ENCODE measurements at places on chromosomes 7 and 10.

- no peak for DNase-seq
- H3K27me3 ChIP-seq: no peaks in the 10 kb centered on the region
- H3K4me3 ChIP-seq: no peak overlapping the region
- no peaks in the 10 kb centered on the region for H3K36me3 ChIP-seq
- no peak overlapping the region for H3K27ac ChIP-seq
- no peaks in the 10 kb centered on the region for H3K4me1 ChIP-seq
Measured at GRCh38 chr7:7146837-7147236, 35.5 kb upstream of the C1GALT1 start.

DNA sequence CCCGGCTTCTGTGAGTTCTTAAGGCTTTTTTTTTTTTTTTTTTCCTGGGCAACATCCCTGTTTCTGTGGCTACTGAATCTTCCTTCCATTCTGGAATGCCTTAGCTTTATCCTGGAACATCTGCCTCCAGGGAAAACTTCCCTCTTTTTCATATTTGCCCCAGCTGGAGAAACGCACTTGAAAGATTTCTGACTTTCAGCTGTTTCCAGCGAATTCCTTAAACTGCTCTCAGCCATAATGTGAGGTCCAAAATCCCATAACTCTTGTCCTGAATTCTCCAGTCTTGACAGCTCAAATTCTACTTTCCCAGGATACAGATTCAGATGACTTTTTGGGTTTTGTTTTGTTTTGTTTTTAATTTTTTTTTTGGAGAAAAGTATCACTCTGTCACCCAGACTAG lies 263.6 kb upstream of the AUTS2 start:
- no peaks in the 10 kb centered on the region for H3K27me3 ChIP-seq
- H3K27ac ChIP-seq: no peak overlapping the region
- H3K4me1 ChIP-seq: no peaks in the 10 kb centered on the region
- no peak for DNase-seq
- no peaks in the 10 kb centered on the region for H3K36me3 ChIP-seq
- H3K4me3 ChIP-seq: no peak overlapping the region

DNA sequence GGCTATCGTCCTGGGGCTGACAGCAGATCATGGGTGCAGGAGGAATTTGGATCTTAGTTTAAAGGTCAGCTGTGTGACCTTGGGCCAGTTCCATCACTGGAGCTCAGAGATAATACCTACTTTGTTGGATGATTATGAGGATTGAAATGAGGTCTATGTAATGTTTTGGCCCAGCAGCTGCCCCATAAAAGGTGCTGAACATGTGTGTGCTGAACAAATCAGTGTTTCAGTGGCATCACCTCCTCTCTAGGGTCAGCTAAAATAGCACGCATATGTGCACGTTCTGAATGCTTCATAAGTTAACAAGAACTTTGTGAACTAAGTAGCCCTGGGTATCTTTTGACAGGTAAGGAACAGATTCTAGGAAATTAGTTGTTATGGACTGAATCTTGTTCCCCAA lies 84.8 kb upstream of the LRRC18 start:
- H3K27me3 ChIP-seq: no peaks in the 10 kb centered on the region
- peaks cover 3% of the 10 kb centered on the region for H3K4me1 ChIP-seq
- DNase-seq: no peak
- H3K4me3 ChIP-seq: no peak overlapping the region
- H3K27ac ChIP-seq: peak overlapping the region; percentile 33

DNA sequence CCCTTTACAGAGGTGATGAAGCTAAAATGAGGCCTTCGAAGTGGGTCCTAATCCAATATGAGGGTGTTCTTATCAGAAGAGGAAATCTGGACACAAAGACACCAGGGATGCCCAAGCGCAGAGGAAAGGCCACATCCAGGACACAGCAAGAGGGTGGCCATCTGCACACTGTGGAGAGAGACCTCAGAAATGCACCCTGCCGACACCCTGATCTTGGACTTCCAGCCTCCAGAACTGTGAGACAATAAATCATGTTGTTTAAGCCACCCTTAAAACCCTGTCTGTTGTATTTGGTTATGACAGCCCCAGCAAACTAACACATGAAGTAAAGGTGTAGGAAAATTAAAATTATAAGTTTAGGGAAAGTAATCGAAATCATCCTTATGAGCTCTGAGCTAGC lies 64.0 kb downstream of the CDC123 start:
- no peaks in the 10 kb centered on the region for H3K4me1 ChIP-seq
- H3K27me3 ChIP-seq: no peaks in the 10 kb centered on the region
- peak; percentile 26 for DNase-seq
- H3K27ac ChIP-seq: no peak overlapping the region

DNA sequence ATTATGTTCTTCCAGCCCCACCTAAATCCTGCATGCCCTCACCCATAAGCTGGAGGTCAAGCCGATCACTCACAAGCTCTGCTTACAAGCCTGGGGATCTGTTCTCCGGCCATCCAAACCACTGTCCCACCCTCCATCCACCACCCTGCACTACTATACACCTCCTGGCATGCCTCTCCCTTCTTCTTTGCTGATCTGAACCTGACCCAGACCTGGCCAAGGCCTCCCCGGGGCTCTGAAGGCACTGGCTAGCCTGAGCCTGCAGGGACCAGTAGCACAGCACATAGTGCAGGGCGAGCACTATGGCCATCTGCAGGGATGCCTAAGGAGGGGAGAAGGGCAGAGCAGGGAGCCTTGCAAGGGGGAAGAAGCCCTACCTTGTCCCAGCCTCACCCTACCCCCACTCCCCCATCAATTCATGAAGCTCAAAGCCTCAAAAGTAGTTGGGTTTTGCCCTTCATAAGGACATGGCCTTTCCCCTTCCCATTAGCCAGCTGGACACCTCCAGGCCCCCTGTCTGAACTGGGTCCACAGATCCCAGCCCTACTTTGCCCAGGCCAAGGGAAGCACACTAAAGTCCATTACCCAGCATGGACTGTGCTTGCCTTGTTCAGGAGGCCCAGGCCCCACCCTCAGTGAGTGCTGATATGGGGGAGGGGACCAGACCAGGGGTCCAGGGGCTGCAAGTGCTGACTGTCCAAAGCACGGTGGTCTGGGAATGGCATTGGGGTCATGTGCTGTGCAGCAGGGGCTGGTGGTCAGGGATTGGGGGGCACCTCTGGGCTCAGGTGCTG lies 29.6 kb downstream of the CHAT start:
- no peak overlapping the region for H3K27ac ChIP-seq
- H3K27me3 ChIP-seq: peaks cover 10% of the 10 kb centered on the region
- H3K36me3 ChIP-seq: no peaks in the 10 kb centered on the region
- no peaks in the 10 kb centered on the region for H3K4me1 ChIP-seq

DNA sequence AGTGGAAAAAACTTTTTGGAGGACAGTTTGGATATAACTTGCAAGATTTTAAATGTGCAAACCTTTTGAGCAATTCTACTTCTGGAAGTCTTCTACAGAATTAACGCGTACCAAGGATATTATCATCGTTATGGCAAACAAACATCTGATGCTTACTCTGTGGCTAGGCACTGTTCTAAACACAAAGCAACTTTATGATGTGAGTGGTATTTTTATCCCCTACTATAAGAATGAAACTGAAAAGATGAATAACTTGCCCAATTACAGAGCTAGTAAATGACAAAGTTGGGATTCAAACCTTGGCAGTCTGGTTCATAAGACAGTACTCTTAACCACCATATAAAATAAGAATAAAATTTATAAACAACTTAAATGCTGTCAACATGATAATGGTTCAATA lies 15.8 kb downstream of the ASZ1 start:
- H3K4me1 ChIP-seq: no peaks in the 10 kb centered on the region
- no peaks in the 10 kb centered on the region for H3K36me3 ChIP-seq
- no peak for DNase-seq
- no peak overlapping the region for H3K4me3 ChIP-seq
- no peak overlapping the region for H3K27ac ChIP-seq

GRCh38 chr10:93346108-93346507 lies 136.0 kb downstream of the MYOF start:
- no peak overlapping the region for H3K27ac ChIP-seq
- H3K4me3 ChIP-seq: no peak overlapping the region
- no peak for DNase-seq

- no peak for DNase-seq
- no peaks in the 10 kb centered on the region for H3K27me3 ChIP-seq
- H3K4me1 ChIP-seq: no peaks in the 10 kb centered on the region
Measured at GRCh38 chr10:58157076-58157766, 110.5 kb downstream of the IPMK start.

- H3K27me3 ChIP-seq: no peaks in the 10 kb centered on the region
- no peak for DNase-seq
- H3K36me3 ChIP-seq: peaks cover 18% of the 10 kb centered on the region
- peak overlapping the region; percentile 68 for H3K27ac ChIP-seq
- H3K4me1 ChIP-seq: peaks cover 22% of the 10 kb centered on the region
Measured at GRCh38 chr10:5448333-5449001, 36.1 kb downstream of the NET1 start.

GRCh38 chr7:3033136-3033535 lies 10.5 kb downstream of the CARD11 start:
- peak; percentile 2 for DNase-seq
- H3K27me3 ChIP-seq: no peaks in the 10 kb centered on the region
- no peaks in the 10 kb centered on the region for H3K4me1 ChIP-seq
- H3K36me3 ChIP-seq: no peaks in the 10 kb centered on the region
- H3K4me3 ChIP-seq: no peak overlapping the region

- no peaks in the 10 kb centered on the region for H3K36me3 ChIP-seq
- no peak overlapping the region for H3K4me3 ChIP-seq
- H3K27ac ChIP-seq: no peak overlapping the region
- no peaks in the 10 kb centered on the region for H3K27me3 ChIP-seq
Measured at GRCh38 chr10:119608316-119609155, 11.8 kb upstream of the TIAL1 start.

GRCh38 chr10:58404001-58404400 lies 18.8 kb downstream of the TFAM start:
- H3K36me3 ChIP-seq: no peaks in the 10 kb centered on the region
- no peaks in the 10 kb centered on the region for H3K4me1 ChIP-seq
- no peak overlapping the region for H3K27ac ChIP-seq
- no peaks in the 10 kb centered on the region for H3K27me3 ChIP-seq
- no peak for DNase-seq

GRCh38 chr7:142185801-142186200 lies 72.1 kb downstream of the PRSS58 start:
- H3K4me1 ChIP-seq: peaks cover 5% of the 10 kb centered on the region
- no peak overlapping the region for H3K27ac ChIP-seq
- DNase-seq: no peak
- peaks cover 4% of the 10 kb centered on the region for H3K27me3 ChIP-seq
- no peaks in the 10 kb centered on the region for H3K36me3 ChIP-seq

DNA sequence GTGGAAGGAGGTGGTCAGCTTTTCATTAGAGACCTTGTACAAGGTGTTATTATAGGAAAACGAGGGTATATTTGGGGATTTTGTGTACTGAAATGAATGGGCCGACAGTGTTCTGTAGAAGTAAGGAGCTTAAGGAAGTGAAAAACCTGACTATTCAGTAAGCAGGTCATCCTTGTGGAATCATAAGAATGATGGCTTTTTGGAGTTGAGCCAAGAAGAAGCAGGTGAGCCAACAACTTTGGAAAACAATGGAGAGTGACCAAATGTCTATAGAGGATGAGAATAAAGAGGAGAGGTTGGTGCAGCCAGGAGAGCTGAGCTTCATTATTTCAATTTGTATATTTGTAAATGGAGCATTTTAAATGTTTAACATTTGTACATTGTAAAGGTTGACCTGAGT lies 595.7 kb downstream of the CCSER2 start:
- H3K4me3 ChIP-seq: no peak overlapping the region
- H3K4me1 ChIP-seq: no peaks in the 10 kb centered on the region
- no peak for DNase-seq
- H3K36me3 ChIP-seq: no peaks in the 10 kb centered on the region

GRCh38 chr10:116828116-116828515 lies 21.2 kb upstream of the ENO4 start:
- H3K4me1 ChIP-seq: no peaks in the 10 kb centered on the region
- H3K27ac ChIP-seq: no peak overlapping the region
- no peak for DNase-seq

- no peak overlapping the region for H3K27ac ChIP-seq
- H3K4me3 ChIP-seq: no peak overlapping the region
- no peaks in the 10 kb centered on the region for H3K36me3 ChIP-seq
Measured at GRCh38 chr10:90642136-90642535, 215.7 kb downstream of the HTR7 start.

- no peaks in the 10 kb centered on the region for H3K36me3 ChIP-seq
- H3K27me3 ChIP-seq: no peaks in the 10 kb centered on the region
- H3K4me1 ChIP-seq: peaks cover 10% of the 10 kb centered on the region
- no peak overlapping the region for H3K27ac ChIP-seq
Measured at GRCh38 chr10:29702273-29703164, 67.7 kb upstream of the SVIL start.

DNA sequence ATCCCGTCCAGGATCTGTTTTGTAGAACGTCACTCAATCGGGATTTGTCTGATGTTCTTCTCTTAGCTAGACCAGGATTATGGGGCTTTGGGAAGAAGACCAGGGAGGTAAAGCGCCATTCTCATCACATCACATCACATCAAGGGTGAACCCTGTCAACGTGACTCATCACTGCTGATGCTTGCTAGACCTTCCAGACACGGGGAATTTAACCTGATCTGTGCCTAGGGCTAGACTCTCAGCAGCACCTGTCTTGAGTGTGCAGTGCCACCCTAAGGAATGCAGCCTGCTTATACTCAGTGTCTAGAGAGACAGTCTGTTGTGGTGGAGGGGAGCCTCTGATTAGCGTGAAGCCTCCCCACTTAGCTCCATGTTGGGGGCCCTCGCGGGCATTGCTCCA lies 678.6 kb upstream of the FOXK1 start:
- no peaks in the 10 kb centered on the region for H3K27me3 ChIP-seq
- no peaks in the 10 kb centered on the region for H3K4me1 ChIP-seq
- DNase-seq: peak; percentile 26
- no peak overlapping the region for H3K27ac ChIP-seq
- H3K4me3 ChIP-seq: no peak overlapping the region

DNA sequence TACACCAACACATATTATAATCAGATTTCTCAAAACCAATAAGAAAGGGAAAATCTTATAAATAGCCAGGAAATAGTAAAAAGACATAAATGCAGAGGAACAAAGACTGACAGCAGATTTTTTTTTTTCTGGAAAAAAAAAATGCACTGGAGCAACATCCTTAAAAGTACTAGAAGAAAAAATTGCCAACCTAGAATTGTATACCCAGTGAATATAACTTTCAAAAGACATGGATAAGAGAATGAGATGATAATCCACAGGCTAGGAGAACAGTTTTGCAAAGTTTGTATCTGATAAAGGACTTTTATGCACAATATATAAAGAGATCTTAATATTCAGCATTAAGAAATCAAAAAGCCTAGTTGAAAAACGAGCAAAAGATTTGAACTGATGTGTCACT lies 554.0 kb downstream of the AUTS2 start:
- H3K27ac ChIP-seq: no peak overlapping the region
- H3K4me1 ChIP-seq: no peaks in the 10 kb centered on the region
- no peak for DNase-seq

GRCh38 chr7:122626785-122627184 lies 72.1 kb downstream of the RNF133 start:
- no peaks in the 10 kb centered on the region for H3K4me1 ChIP-seq
- H3K4me3 ChIP-seq: no peak overlapping the region
- H3K36me3 ChIP-seq: no peaks in the 10 kb centered on the region
- no peak for DNase-seq
- no peak overlapping the region for H3K27ac ChIP-seq

DNA sequence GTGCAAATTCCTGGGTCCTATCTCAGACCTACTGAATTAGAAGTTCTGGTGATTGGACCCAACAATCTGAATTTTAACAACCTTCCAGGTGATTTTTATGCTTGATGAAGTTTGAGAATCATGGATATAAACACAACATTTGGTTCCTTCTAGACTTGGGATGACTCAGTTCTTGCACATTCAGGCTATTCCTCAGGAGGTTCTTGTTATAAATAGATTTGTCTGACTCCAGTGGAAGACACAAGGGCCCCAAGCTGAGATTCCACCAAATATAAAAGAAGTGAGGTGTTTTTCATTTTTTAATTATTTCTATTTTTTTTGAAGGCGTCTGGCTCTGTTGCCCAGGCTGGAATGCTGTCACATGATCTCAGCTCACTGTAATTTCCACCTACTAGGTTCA lies 9.4 kb upstream of the TAS2R16 start:
- DNase-seq: no peak
- no peaks in the 10 kb centered on the region for H3K27me3 ChIP-seq
- H3K4me1 ChIP-seq: no peaks in the 10 kb centered on the region
- no peak overlapping the region for H3K4me3 ChIP-seq

Data from upper lobe of right lung (tissue), 1 donor.